ENCODE measurements at places on chromosomes 6 and 20.

DNA sequence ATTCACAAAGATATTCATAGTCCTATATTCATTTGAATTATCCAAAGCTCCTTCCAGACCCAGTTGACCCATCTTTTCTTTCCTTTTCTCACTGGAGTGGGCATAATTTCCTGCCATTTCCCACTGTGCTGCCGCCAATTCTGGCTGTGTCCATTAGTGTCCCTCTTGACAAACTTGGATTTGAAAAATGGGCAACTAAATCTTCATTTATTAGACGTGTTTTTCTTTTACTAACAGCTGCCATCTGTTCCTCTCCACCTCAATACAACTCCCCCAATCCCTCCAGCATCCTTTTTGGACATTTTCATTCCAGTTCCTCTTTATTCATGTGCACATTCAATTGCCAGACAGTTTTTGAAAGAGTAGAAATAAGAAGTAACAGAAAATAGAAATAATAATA, 90.5 kb downstream of the PCSK2 start:
- no peak for DNase-seq

DNA sequence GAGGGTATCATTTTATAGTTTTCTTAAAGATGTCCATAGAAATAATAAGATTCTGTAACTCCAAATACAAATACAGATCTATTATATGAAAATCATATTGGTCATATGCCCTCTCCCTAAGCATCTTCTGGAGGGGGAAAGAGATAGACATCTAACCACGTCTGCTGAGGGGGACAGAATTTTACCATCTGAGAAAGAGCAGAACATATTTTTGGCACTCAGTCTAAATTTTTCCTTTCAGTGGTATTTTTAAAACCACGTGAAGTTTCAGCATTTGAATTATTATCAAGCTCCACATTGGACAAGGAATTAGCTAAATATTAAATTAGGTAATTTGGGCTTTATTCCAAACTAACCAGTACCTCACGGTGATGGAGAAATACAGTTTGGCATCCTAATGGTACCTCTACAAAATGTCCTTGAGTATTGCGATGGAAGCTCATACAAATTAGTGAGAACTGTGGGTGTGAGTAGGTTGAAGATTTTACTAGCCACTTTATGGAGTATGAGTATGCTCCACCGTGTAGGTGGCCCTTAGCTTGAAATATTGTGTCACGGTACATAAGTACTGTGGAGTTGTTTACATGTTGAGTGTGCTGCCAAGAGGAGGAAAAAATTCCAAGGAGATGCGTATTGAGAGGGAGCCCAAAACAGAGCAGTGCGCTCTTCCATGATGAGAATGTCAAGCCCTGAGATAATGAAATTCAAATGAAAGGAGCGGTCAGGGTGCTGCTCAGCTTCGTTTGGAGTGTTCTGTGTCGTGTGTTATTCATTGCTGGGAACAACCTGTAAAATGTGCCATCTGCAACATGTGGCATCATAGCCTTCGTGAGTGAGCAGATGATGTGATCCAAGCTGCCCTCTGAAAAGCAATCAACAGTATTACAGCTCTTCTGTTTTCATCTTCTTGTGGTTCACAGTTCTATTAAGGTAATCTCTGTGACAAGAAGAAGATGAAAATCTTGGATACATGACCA, 48.4 kb upstream of the PHACTR2 start:
- no peak for DNase-seq

DNA sequence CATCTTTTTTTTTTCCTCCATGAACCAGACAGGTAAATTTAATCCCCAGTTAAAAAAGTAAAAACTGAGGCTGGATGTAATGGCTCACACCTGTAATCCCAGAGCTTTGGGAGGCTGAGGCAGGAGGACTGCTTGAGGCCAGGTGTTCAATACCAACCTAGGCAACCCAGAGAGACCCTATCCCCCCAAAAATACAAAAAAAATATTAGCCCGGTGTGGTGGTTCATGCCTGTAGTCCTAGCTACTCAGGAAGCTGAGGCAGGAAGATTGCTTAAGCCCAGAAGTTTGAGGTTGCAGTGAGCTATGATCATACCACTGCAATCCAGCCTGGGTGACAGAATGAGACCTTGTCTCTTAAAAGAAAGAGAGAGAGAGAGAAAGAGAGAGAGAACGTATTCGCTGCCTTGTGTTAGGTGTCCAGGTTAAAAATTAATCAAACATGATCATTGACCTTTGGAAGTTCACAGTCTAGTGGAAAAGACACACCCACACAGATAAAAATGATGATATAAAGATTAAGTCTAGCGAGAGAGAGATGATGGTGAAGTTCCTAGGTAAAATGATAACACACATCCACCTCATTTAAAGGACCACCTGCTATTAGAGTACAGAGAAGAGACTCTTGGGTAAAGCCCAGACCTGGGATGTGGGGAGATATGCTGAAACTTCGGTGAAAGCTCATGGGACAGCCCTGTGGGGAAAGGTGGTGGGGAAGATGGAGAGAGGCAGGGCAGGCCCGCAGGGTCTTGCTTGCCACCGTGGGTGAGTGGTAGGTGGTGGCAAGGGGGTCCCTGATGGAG, 4.8 kb upstream of the NHSL1 start:
- no peak for DNase-seq

DNA sequence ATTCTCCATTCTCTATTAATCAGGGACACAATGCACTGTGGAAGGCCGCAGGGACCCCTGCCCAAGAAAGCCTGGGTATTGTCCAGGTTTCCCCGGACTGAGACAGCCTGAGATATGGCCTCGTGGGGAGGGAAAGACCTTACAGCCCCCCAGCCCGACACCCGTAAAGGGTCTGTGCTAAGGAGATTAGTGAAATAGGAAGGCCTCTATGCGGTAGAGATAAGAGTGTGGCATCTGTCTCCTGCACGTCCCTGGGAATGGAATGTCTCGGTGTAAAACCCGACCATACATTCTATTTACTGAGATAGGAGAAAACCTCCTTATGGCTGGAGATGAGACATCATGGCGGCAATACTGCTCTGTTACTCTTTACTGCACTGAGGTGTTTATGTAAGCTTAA, 15.7 kb upstream of the EIF2S2 start:
- no peak for DNase-seq

DNA sequence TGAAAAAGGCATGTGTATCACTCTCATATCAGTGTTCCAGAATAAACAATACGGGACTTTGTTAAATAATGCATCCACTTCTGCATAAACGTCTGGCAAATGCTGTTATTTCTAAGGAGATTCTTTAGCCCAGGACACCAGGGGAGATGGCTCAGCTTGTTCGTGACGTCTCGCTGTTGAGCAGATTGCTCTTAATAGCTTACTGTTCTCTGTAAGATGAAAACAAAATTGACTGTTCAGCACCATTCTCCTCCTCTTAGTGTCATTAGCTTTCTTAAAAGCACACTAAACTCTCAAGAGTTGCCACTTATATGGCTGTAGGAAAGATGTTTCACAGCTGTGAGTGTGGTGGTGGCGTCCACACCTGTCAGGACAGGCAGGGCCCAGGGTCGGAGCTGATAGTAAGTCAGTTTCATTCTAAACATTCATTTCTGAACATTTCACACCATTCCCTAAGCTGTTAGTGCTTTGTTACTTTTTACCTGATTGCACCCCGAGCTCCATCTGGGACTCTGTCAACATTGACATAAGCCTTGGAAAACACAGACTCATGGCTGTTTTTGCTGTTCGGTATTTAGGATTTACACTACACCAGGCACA, 132.1 kb downstream of the ZDHHC14 start:
- no peak for DNase-seq
